Central memory CD4-positive, alpha-beta T cell (primary cell): ENCODE measurements at places on chromosomes 3 and 15.

GRCh38 chr3:31733234-31733667, 200.5 kb downstream of the STT3B start:
- DNase-seq, result no peak

DNA sequence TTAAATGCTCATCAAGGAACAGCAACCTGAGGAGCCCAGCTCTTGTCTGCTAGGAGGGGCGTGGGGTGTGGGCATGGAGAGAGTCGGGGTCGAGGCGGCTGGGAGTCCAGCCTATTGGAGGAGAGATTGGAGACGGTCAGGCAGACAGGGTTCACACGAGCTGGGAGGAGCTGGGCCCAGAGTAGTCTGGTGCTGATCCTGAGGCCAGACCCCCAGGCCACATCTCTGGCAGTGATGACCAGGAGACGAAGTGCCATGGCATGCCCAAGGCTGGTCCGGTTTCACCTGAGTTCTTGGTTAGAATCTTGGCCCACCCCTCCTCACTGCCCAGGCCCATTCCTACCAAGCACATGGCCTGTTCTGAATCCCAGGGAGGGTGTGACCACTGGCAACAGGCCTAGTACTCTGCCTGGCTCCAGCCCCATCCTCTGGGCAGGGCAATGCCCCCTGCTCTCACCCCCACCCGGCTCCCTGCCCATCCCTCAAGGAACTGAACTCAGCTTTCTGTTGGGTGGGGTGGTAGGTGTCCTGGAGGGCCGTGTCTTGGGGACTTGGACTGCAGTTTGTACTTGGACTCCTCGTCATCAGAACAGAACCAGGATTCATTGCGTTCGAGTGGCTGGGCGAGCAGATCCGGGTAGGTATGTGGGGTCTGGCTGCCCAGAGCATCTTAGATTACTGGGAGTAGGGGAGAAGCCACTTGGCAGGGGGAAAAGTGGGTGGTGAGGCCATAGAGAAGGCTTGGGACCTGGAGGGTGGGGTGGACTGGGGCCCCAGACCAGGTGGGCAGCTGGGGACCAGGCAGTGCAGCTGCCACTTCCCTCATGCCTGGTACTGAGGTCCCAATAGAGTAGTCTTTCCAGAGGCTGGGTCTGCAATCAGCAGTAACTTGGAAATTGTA, 20.8 kb downstream of the SLC28A1 start:
- DNase-seq, result no peak

GRCh38 chr3:52119099-52119498, 35.1 kb downstream of the POC1A start:
- DNase-seq, result no peak

GRCh38 chr15:57337868-57338411, 38.4 kb upstream of the CGNL1 start:
- DNase-seq, result no peak

GRCh38 chr3:156519758-156520162, 35.2 kb downstream of the SSR3 start:
- no peak for DNase-seq

DNA sequence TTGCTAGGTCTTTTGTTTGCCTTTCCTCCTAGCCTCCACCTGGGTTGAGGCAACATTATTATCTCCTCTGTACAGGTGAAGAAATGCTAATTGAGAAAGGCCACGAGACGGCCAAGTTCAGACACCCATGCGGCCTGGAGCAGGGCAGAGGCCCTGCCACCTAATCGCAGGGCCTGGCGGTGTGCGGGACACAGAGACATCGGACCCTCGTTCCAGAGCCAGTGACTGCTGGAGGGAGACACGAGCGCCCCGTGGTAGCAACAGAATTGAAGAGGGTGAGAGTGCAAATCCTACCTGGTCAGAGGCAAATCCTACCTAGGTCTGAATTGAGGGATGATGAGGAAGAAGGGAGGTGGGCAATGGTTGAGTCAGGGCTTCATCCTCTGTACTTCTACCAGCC, 113.8 kb upstream of the MEF2A start:
- no peak for DNase-seq

DNA sequence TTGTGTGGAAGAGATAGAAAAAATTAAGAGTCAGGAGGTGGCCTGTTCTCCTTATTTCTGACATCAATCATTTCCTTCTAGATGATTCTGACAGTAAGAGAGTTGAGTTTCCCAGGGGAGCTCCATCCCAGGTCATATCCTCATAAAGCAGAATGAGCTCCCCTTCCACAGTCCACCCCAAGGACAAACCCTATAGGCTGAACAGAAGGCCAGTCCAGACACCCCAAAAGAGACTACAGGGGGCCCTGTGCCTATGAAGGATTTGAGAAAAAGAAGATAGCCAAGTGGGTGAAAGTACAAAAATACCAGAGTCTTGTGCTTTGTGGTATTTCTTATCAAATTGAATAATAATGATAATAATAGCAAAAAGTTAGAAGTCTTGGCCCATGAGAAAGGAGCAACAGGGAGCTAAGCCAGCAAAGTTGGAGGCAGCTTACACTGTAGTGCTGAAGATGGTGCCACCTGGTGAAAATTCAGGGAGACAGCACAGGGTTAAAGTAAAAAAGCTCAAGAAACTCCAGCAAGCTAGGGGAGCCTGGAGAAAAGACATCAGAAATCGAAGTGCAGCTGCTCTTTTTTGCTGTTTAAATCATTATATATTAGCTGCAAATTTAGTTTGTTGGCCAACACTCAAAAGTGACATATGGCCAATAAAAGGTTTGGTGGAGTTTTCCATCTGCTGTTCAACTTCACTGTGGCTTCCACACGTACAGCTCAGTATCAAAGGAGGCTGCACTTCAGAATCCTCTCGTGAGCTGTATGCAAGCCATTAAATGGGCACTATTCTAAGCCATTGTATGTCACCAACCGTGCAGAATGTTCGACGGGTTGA, 35.8 kb upstream of the SLC24A5 start:
- no peak for DNase-seq

GRCh38 chr3:113571360-113571759, 39.0 kb downstream of the SIDT1 start:
- no peak for DNase-seq

DNA sequence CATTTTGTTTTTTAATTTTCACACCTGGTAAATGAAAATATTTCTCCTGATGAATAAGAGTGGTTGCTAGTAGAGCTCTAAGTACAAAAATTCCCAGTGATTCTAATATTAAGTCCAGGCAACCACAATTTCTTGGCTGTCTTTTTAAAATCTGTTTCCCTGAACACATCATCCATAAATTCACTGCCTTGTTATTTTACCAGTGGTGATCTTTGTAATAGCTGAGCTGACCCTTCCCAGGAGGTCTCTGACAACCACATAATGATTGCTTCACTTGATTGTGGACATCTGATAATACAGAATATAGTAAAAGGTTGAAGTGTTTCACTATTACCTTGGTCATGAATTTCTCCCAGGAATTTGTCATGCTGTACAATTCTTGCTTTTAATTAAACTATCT, 13.9 kb upstream of the TOP2B start:
- no peak for DNase-seq

GRCh38 chr15:85551221-85551832, 170.9 kb downstream of the AKAP13 start:
- no peak for DNase-seq

- no peak for DNase-seq
Measured at GRCh38 chr3:74331711-74332110, 282.7 kb downstream of the CNTN3 start.

DNA sequence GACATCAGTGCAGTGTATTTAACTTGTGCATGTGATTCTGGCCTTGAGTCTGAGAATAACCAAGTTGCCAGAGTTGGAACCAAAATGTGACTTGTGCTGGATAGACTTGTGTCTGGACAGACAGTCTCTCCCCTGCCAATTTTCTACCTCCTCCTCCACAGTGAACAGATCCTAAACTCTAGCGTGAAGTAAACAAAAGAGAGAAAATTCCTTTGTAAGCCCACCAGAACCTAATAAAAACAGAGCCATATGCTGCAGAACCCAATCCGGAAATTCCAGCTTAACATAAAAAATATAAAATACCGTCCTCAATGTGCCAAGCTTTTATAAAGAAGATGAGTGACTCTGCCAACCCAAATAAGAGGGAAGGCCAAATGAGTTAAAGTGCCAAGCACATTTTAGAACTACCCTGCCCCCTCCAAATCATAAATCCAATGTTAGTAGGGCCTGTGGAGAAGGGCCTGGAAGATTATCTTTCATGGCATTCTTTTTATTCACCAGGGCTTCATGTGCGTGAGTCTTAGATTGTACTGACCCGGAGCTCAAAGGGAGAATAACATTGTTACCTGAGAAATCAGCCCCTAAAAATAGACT, 344.6 kb upstream of the PROK2 start:
- no peak for DNase-seq

DNA sequence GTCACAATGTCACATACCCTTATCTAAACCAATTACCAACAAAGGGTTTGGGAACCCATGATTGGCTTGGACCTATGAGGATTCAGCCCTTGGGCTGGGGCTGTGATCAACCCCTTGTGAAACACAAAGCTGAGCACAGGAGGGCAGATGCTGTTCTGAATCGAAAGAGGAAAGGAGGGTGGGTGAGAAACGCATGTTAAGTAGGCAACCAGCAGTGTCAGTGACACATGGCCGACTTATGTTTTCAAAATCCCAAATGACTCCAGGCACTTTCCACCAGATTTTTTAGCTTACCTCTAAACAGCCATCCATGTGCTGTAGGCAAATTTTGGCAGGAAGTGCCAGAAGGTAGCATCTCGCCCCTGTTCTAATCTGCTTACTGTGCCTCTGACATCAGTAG, 34.1 kb upstream of the KLHL25 start:
- no peak for DNase-seq

GRCh38 chr3:155302891-155303290, 9.4 kb upstream of the STRIT1 start:
- DNase-seq, result no peak

DNA sequence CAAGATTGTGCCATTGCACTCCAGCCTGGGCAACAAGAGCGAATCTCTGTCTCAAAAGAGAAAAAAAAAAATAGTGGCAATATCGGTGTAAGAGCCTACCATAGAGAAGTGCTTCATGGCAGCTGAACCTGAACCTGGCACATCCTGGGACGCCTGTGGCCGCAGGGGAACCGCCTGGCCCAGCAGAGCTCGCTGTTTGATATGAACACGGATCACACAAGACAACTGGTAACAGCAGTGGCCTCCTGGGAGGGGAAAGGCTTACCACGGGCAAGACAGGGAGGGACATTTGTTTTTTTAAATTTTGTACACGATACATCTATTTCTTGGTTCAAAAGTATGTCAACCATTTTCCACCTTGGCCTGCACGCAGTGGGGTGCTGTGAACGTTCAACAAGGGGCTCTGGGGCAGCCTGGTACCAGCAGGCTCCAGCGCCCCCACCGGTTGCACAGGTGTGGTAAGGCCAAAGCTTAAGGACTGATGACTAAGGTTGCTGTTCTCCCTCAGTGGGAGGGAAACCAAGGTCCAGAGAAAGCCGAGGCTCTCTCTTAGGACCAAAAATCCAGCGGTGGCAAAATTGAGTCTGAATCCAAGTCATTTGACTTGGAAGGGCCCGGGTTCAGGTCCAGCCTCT, 21.7 kb upstream of the EPHB3 start:
- no peak for DNase-seq

- no peak for DNase-seq
Measured at GRCh38 chr3:100525753-100526612, 33.6 kb downstream of the TMEM45A start.

DNA sequence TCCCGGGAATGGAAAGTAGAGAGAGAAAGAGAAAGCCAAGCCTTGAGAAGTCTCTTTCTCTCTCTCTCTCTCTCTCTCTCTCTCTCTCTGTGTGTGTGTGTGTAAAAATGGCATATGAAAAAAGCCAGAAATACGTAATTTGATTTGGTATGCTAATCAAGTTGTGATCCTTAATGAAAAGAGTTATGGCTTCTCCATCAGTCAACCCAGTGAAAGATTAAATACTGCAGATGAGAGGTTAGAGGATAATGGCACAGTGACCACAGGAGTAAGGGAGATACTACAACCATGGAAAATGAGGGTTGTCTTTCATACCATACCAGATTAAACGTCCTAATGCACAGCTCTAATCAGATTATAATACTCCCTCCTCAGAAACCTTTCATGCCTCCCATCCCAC, 193.5 kb upstream of the SOX2 start:
- DNase-seq, result no peak

GRCh38 chr15:73680549-73680948, 3.6 kb upstream of the CD276 start:
- DNase-seq, result no peak

DNA sequence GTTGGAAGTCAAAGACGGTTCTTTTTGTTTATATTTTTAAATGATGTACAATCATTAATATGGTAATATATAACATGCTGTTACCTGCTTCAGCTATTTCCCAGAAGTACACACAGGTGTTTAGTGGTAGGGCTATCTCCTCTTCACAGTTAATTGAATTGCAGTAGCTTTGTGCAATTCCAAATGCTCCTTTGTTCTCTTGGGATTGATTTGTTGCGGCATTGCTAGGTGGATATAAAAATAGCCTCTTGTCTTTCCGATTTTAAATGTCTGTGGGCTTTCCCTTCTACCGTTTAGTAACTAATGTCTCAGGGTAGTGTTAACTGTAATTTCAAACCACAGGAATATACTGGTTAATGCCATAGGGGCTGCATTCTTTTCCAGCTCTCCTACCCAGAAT, 307.6 kb upstream of the SLITRK3 start:
- no peak for DNase-seq

- no peak for DNase-seq
Measured at GRCh38 chr15:25207369-25207768, 231.5 kb downstream of the UBE3A start.

GRCh38 chr15:68201879-68202261, 3.3 kb downstream of the CALML4 start:
- DNase-seq, result no peak

DNA sequence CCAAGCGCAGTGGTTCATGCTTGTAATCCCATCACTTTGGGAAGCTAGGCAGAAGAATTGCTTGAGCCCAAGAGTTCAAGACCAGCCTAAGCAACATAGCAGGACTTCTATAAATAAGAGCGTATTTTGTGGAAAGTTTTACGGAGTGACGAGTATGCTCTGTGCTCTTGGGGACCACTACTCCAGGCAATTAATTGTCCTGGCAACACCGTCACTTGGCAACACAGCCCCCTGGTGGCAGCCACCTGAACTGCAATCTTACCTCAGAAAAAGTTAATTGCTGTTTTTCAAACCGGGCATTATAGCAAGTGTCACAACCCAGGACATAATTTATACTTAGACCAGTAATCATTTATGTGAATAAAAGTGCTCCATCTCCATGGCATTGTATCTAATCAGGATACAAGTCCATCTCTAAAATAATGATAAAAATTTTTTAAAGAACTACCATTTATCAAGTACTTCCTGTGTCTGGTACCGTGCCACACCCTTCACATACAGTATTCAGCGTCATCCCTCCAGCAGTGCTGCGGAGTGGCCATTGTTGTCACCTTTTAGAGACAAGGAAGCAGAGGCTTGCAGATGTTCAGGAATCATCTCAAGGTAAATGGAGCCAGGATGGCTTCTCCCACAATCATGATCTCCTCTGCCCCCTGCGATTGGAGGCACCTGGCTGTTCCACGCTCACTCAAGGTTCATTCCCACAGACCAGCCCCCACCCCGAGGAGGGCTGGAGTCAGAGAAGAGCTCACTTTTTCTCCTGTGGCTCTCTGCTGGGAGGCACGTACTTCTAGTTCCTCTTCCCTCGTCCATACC, 34.5 kb downstream of the PLA2G4D start:
- DNase-seq, result peak; percentile 53

GRCh38 chr3:113167825-113168801, 43.2 kb upstream of the BOC start:
- DNase-seq, result no peak

- DNase-seq, result no peak
Measured at GRCh38 chr15:54803134-54803808, 393.5 kb downstream of the RSL24D1 start.

GRCh38 chr3:114375608-114376421, 82.0 kb downstream of the TIGIT start:
- DNase-seq, result no peak
